ENCODE measurements at places on chromosomes 7 and 10.

DNA sequence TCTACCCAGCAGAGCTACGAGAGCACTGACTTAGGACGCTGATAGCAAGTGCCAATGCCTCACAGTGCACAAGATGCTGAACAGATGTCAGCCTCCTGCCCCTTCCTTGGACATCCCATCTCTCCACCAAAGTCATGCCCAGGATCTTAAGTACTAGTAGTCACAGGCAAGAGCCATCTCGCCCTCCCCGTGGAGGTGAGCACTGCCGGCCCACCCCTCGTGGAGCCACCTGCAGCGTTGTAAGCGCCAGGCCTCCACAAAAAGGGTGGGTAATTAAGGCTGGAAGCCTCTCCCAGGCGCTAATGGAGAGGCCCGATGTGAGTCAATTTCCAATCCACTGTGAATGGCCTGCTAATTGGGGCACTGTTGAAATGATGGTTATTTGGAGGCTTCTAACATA lies 156.2 kb downstream of the GRID1 start:
- no peak for DNase-seq

GRCh38 chr10:104527013-104527412 lies 114.1 kb upstream of the SORCS3 start:
- no peak for DNase-seq

GRCh38 chr7:68718097-68718551 lies 880.2 kb upstream of the AUTS2 start:
- no peak for DNase-seq

- no peak for DNase-seq
Measured at GRCh38 chr10:128018236-128018635, 108.0 kb downstream of the MKI67 start.

- no peak for DNase-seq
Measured at GRCh38 chr10:4443419-4443818, 382.6 kb upstream of the AKR1E2 start.

DNA sequence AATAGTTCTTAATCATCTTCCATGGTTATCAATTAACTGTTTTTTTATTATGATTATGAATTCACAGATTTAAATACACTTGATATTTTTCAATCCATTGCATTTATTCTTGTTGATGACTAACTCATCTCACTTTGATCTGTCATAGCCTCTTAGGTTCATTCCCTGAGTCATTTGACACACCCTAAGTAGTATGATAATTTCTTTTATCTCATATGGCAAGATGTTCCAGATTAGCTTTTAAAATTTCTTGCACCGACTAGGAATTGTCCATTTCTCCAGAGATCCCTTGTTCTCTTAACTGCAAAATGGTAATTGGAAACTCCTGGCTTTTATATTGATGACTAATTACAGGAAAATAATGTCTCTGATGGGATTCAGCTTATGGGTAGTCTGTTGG lies 87.6 kb upstream of the CCDC6 start:
- DNase-seq, result no peak

DNA sequence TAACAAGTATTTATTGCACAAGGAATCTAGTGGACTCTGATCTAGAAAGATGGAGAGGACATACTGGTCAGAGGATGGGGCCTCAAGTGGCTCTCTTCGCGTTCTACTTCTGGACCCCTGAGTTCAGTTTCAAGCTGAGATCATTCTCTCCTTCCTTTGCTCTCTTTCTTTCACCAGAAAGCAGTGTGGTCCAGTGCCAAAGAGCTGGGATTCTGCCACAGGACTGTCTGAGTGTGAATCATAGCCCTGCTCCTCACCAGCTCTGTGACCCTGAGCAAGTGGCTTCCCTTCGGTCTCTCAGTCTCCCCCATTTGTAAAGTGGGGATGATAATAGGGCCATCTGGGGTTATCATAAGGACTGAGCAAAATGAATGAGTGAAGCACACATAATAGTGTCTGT lies 715.2 kb downstream of the SUGCT start:
- DNase-seq, result no peak

GRCh38 chr10:125093199-125093973 lies 67.0 kb downstream of the CTBP2 start:
- no peak for DNase-seq

- no peak for DNase-seq
Measured at GRCh38 chr10:113427811-113428558, 124.9 kb upstream of the HABP2 start.

DNA sequence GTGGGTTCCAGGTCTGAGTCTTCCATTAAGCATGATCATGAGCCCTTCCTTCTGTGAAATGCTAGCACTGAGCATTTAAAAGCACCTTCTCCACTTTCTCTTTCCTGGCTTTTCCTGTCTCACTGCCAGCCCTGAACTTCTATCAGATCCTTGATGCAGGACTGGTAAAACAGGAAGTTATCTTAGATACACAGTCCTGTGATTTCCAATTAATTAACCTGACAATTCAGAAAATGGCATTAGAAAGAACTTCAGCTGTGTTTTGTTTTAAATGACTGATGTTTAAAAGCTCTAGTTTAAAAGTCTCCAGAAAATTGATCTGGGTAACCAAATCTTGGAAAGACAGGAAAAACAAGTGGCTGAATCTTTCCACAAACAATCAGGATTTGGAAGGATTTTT lies 79.0 kb upstream of the MACROH2A2 start:
- DNase-seq, result no peak

All from activated T-cell treated with anti-CD3 and anti-CD28 coated beads for 4 hours (primary cell).